ENCODE measurements at places on chromosomes 7 and 10.

- DNase-seq, result peak; percentile 25
These were observed 724.5 kb upstream of the POT1 start for GRCh38 chr7:125654076-125654475.

GRCh38 chr7:33714208-33714607 is 191.1 kb upstream of the BMPER start:
- no peak for DNase-seq

DNA sequence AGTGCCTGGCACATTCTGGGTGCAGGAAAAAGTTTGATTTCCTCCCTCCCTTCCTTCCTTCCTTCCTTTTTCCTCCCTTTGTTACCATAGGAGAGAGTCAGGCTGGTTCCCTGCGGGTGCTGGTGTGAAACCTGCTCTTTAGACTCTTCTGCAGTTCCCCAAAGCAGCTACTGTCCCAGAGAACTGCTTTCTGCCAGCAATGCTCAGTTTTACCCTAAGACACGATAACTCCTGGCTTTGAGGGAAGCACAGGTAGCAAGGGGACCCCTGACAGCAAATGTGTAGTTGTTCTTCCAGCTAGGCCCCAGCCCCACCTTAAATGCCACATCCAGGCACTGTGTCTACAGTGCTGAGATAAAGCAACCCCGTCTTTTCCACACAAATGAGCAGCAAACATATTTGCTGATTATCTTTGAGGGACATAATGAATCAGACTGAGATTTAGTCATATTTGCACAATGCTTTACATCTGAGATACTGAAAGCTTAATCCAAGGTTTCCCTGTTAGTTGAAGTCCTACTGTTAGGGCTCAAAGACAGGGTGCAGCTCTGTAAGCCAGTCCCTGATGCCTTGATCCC is 55.5 kb downstream of the MET start:
- no peak for DNase-seq

DNA sequence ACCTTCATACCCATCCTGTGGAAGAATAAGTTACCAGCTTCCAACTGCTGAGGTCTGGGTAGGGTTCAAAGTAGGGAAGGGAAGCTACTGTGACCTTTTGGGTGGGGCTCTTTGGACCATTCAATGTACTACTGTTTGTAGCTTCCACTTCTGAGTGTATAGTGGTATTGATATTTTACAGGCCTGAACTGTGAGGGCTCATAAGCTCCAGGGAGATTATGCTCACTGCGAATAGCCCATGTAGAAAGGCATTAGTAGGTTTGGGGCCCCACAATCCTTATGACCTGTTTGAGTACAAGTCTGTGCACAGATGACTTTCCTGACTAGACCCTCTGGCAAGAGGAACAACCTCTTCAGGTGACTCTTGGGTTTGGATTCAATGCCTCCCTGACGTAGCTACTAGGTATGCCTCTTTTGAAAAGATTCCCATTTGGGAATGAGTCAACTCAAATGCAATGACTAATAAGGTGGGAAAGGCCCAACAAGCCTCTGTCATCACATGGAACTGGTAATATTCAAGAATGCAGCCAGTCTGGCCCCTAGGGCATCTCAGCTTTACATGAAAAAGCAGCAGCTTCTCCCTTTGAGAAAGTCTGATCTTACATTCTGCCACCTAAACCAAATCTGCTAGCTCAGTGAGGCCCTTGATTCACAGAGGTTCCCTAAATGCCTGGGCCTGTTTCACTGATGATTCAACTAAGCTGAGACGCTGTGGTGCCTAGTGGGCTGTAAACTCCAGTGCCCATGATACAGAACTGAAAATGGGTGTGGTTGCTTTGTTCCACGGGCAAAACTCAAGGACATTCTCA is 79.8 kb downstream of the ABI1 start:
- peak; percentile 67 for DNase-seq

- DNase-seq, result peak; percentile 87
These were observed 15.1 kb upstream of the ELN start for GRCh38 chr7:74012842-74013249.

GRCh38 chr7:136665878-136666509 is 202.5 kb upstream of the CHRM2 start:
- no peak for DNase-seq

GRCh38 chr7:99709260-99709659 is 25.7 kb downstream of the CYP3A7 start:
- DNase-seq, result no peak

DNA sequence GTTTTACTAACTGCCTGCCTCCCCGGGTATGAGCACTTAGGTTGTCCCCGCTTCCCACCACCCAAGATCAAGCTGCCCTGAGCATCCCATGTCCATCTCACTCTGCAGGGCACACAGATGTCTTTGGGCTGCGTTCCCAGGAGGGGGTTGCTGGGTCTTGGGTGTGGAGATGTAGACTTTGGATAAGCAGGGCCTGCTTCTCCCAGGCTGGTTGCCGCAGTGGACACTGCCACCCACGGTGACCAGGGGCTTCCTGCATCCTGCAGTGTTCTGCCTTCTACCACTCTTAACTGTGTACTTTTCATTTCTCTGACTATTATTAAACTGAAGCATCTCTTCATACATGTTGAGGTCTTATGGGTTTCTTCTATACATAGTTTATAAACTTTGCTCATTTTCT is 70.0 kb downstream of the DOCK1 start:
- no peak for DNase-seq

DNA sequence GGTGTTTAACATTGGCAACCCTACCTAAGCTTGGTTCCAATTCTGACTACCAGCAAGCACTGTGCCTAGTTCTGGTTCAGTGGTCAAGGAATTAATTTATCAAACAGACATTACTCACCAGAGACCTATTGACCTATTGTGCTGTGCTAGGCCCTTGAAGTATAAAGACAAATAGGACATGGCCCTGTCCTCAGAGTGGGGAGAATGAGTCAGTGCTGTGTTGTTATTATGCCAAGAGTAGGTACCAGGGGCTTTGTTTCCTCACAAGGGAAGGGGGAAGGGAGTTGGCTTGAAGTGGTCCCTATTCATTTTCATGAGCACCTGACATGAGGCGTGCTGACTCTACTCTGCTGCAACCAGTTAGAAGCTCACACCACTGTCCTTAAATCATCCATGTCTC is 62.6 kb upstream of the PLPP4 start:
- no peak for DNase-seq

GRCh38 chr7:441684-442421 is 77.8 kb downstream of the PDGFA start:
- no peak for DNase-seq

DNA sequence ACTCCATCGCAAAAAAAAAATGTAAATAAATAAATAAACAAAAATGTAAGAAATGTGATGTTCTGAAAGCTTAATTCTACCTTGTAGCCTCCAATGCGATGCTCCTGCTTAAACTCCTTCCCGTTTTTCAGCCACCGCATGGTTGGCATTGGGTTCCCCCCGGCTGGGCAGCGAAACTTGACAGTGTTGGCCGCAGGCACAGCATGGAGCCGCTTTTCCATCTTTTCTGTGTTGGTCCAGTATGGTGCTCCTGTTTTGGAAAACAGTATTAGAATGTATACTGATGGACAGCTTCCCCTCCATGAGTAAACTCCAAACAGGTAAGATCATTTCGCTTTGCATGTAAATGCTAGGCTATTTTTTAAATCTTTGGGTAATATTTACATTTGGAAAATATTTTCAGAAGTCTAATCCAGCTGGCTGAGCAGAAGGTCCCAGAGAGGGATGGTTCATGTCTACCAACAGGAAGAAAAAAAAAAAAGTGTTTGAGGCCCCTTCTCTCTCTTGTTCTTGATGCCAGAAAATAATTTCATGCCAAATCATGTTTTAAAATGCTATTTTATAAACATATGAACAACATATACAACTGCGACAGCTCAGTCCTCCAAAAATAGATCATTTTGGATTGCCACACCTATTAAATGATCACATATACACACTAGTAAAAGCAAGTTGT is 46.9 kb downstream of the FGFR2 start:
- no peak for DNase-seq

- DNase-seq, result peak; percentile 62
These were observed 995 bp upstream of the INPP5F start for GRCh38 chr10:119724593-119725516.

DNA sequence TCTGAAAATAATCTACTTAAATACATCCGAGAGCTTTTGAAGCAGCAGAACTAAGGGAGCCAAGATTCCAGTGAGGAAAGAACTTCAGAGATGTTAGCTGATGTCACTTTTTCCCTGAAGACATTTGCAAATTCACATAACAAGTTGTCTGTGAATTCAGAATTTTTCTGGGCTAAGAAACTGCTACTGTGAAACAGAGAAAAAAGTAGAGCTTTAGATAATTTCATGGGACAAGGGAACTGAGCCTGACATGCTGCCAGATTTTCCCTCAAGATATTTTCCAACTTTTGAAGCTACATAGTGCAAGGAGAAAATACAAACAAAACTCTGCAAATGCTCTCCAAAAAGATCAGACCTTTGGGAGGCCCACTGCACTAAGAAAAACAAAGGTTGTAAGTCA is 484.2 kb downstream of the ANKRD7 start:
- no peak for DNase-seq

DNA sequence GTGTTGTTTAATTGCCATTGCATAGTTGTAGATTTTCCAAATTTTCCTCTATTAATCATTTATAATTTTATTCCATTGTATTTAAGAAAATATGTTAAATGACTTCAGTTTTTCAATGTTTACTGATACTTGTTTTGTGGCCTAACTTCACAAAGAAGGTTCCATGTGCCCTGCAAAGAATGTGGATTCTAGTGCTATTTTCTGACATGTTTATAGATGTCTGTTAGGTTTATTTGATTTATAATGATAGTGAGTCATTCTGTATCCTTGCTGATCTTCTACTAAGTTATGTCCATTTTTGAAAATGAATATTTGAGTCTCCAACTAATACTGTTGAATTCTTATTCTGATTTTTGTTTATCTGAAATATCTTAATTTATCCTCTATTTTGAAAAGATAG is 369.0 kb downstream of the MAGI2 start:
- no peak for DNase-seq

- peak; percentile 61 for DNase-seq
These were observed 20.5 kb upstream of the RASGEF1A start for GRCh38 chr10:43287056-43288007.

DNA sequence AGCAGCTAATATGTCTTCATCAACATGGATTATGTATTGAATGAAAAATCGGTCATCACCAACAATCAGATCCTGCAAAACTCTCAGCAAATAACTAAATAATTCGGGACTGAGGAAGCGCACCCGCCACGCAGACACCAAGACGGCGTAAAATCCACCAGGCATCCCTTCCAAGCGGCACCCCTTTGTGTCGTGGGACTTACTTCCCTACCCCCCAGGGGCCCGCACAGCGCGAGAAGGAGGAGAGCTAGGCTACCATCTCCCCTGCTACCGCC is 721 bp downstream of the ARL3 start:
- DNase-seq, result no peak

DNA sequence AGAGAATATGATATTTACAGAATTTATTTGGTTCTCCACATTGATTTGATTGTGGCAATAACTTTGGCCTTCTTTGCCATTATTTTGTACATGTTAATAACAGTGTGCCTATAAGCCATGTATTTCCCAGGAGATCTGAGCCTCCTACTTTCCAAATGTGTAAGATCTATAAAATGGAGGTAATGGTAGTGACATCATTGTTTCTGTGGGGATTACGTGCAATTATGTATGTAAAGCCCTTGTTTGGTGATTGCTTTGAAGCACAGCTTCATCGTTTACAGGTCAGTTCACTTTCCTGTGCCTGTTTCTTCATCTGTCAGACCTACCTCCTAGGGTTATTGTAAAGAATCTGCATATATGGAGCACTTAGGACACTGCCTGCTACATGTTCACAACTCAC is 17.3 kb downstream of the YAE1 start:
- DNase-seq, result no peak

- no peak for DNase-seq
These were observed 101.2 kb downstream of the DYNC2I1 start for GRCh38 chr7:158957510-158957906.

Measured in GM12865 (cell line).